NCI-H1092 (cell line): ENCODE measurements at places on chromosomes 1 and 21.
A peak's percentile ranks its signal among the peaks of the same experiment; 100 is the strongest.

GRCh38 chr21:42118901-42119300 lies 47.8 kb downstream of the UMODL1 start:
- DNase-seq, result peak; percentile 68

GRCh38 chr1:53959664-53960250 lies 13.6 kb downstream of the LRRC42 start:
- no peak for DNase-seq

GRCh38 chr1:109930252-109930993 lies 19.8 kb downstream of the CSF1 start:
- DNase-seq, result no peak

- DNase-seq, result no peak
Observed at GRCh38 chr21:46203203-46203600, 18.9 kb upstream of the SPATC1L start.

DNA sequence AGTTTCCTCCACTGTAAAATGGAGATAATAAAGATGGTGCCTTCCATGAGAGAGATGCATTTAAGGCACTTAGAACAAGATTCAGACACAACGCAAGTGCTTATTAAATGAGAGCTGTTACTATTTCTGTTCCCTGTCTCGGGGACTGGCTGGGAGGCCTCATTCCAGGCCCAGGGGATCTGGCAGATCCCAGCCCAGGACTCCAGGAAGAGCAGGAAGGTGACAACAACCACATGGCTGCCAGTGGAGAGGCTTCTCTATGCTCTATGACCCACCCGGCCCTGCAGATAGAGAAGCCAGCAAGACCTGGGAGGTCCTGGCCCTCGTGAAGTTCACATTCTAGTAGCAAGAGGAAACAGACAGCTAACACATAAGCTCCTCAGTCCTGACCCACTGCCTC lies 175.5 kb downstream of the ACTL8 start:
- no peak for DNase-seq

- no peak for DNase-seq
Observed at GRCh38 chr1:14180738-14181137, 417.7 kb upstream of the KAZN start.

DNA sequence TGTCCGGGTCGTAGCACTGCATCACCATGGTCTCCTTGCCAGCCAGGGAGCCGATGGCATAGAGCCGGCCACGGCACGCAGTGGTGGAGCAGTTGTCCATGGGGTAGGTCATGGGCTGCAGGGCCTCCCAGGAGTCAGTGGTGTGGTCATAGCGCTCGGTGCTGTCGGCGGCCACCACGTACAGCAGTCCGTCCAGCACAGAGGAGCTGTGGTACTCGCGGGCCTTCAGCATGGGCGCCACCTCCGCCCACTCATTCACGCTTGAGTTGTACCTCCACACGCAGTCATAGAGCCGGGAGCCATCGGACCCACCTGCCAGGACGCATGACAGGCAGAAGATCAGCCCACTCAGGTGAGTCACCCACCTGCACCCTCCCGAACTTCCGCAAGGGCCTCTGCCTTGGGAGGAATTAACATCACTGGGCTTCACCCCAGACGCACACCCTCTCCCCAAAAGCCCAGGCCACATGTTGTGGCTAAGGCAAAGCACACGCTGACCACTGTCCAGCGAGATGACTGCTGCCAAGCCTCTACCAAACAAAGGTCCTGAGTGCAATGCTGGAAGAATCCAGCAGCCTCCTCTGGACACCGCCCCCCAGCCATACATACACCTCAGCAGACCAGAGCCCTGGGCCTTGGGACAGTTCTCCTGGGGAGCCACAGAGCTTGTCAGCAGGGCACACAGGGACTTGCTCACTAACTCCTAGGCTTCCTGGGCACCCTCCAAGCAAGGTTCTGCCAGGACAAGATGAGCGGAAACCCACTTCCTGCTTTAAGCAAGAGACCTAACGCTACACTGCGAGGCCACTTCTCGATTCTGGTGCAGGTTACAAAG lies 3.3 kb downstream of the KLHL21 start:
- DNase-seq, result no peak

DNA sequence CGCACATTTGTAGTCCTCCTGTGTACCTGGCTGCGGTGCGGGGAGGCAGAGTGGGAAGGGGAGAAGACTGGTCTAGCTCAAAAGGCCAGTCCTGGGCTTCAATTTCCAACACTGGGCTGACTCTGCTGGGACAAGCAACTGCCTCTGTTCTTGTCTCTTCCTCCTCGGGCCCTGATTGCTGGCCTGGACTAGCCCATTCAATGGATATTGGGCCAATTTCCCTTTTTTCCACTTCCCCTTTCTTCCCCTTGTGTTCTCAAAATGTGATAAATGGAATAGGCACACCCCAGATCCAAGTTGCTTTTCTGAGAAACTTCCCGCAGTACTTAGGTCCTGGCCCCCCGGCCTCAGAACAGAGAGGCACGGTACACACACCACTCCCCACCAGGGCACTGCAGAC lies 48.2 kb downstream of the SPSB1 start:
- DNase-seq, result no peak

- DNase-seq, result no peak
Observed at GRCh38 chr1:62286786-62287224, 32.4 kb downstream of the KANK4 start.

DNA sequence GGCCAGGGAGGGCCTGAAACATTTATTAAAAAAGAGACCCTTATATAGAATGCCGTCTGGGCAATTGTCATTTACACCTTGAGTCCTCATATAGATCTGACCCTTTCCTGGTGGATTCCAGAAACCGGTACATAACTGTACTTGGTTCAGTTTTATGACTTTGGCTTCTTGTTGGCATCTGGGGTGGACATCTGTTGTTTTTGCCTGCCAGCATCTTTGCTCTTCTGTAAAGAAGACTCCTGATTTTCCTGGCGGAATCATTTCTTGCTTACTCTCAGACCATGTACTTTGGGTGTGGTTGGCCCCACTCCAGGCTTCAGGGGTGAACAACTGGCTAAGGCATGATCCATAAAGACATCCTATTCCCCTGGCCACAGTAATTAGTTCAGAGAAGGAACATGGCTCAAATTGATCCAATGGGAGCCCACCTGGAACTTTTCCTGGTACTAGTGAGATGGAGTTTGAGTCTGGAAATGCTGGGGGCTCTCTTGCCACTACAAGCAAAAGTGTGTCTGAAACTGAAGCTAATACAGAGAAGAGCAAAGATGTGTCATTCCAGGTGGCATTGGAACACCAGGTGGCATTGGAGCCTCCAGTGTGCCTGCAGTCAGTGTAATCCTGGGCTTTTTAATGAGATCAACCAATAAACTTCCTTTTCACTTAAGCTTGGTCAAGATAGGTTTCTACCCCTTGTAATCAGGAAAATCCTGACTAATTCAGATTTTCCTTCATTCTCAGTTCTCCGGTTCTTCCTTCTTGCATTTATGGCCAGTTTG lies 332.5 kb upstream of the CAMK1G start:
- DNase-seq, result no peak

GRCh38 chr1:209600541-209600940 lies 17.0 kb downstream of the CAMK1G start:
- no peak for DNase-seq

DNA sequence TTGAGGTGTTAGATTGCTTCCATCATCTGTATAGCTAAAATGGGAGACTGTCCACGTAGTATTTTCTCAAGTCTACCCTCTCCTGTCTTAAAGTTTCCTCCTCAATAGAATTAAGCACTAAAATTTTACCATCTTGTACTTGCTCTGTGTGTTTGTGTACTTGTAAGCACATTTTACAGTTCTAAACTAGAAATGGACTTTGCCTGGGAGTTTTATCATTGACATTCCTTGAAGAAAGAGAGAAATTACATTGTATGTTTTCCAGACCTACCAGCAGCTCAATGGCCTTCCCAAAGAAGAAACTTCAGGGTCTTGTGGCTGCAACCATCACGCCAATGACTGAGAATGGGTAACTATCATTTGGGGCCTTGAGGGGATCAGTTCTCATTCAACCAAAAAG lies 4.5 kb downstream of the NPL start:
- DNase-seq, result no peak

DNA sequence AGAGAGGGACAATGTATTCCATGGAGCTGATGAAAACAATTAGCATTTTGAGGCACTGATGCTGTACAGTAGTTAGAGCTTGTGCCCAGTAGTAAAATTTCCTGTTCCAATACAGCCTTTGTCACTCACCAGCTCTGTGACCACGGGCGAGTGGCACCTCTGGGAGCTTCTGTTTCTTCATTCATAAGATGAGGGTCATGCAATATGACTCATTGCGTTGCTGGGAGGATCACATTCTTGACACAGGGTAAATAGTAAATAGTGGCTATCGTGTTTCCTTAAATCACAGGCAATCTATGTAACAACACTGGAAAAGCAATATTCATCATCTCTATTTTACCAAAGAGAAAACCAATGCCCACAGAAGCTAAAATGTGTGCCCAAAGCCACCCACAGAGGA lies 4.5 kb upstream of the LRRC52 start:
- no peak for DNase-seq

DNA sequence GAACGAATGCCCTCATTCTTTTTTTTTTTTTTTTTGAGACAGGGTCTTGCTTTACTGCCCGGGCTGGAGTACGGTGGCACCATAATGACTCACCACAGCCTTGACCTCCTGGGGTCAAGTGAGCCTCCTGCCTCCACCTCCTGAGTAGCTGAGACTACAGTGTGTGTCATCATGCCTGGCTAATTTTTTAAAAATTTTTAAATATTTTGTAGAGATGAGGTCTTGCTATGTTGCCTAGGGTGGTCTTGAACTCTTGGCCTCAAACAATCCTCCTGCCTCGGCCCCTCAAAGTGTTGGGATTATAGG lies 69.4 kb downstream of the ALG14 start:
- DNase-seq, result no peak

GRCh38 chr1:74463333-74463988 lies 49.0 kb downstream of the LRRC53 start:
- DNase-seq, result no peak

GRCh38 chr1:11767922-11768704 lies 6.1 kb downstream of the C1orf167 start:
- DNase-seq, result no peak

GRCh38 chr1:246279402-246279801 lies 227.7 kb downstream of the SMYD3 start:
- no peak for DNase-seq

DNA sequence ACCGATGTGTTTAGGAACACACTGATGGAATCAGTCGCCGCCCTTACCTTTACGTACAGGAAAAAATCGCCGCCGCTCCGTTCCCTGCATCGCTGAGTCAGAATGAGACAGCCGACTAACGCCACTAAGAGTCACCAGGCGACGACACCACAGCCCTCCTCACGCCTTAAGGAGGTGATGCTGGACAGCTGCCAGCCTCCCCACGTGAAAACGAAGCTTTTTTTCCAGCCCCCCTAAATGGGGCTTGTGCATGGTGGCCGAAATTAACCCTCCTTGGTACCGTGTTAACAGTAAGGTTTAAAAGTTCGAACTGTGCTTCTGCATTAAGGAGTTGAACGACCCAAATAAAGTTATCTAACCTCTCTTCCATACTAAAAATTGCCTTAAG lies 511 bp downstream of the DNTTIP2 start:
- DNase-seq, result no peak

- no peak for DNase-seq
Observed at GRCh38 chr1:143680304-143680703, 291.5 kb downstream of the FAM72C start.

DNA sequence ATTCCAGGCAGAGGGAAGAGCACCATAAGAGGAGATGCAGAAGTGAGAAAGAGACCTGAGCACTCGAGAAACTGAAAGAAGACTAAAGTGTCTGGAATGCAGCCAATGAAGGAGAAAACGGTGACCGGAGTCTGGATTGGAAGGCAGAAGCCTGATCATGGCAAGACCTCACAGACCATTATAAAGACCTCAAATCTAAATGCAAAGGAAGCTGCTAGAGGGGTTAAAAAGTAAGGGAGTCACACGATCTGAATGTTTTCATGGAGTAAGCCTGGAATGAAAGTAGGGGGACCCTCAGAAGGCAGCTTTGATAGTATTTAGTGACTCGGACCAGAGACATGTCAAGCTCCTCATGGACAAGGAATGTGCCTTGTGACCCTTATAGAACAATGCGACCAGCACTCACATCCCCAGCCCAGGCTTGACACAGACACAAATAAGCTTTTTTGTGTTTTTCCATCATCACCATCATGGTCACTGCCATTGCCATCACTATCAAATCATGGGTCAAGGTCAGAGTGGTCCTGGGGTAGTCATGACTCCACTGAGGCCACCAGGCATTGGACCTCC lies 183.6 kb downstream of the SEC16B start:
- no peak for DNase-seq

GRCh38 chr1:210516697-210517459 lies 188.2 kb downstream of the HHAT start:
- DNase-seq, result no peak

- no peak for DNase-seq
Observed at GRCh38 chr1:197663162-197663953, 111.9 kb downstream of the DENND1B start.

DNA sequence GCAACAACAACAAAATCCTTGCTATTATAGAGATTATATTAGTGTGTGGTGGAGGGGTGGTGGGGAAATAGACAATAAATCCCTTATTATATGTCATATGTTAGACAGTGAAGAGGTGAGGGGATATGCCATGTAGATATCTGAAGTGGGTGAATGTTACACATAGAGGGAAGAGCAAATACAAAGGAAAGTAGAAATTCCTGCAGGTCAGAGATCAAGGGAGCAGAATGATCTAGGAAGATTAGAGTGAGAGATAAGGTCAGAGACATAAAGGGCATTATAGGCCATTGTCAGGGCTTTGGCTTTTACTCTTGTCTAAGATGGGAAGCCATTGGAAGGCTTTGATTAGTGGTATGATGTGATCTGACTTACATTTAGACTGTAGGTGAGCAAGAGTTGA lies 38.5 kb downstream of the PRKAA2 start:
- DNase-seq, result no peak
